IMR-90 (cell line): ENCODE measurements at places on chromosomes 3 and 15. TPM values are rescaled to one million over a fixed set of nuclear protein-coding genes. Genes with fewer than 3 reads are reported as not detected.
A peak's percentile ranks its signal among the peaks of the same experiment; 100 is the strongest.

NMB gene
- 1.3 and 1.4 TPM in 2 replicates for total RNA-seq

EIF4E3 gene
- 0.72 and 0.83 TPM in 2 replicates for total RNA-seq

TGM5 gene
- total RNA-seq = not detected in 2 replicates

XIRP1 gene
- total RNA-seq = under 0.01 TPM in 2 replicates

RTP4 gene
- not detected in 2 replicates for total RNA-seq

KIF7 gene
- total RNA-seq = 5.0 and 5.3 TPM in 2 replicates

ZPLD1 gene
- under 0.01 TPM in 2 replicates for total RNA-seq

DNA sequence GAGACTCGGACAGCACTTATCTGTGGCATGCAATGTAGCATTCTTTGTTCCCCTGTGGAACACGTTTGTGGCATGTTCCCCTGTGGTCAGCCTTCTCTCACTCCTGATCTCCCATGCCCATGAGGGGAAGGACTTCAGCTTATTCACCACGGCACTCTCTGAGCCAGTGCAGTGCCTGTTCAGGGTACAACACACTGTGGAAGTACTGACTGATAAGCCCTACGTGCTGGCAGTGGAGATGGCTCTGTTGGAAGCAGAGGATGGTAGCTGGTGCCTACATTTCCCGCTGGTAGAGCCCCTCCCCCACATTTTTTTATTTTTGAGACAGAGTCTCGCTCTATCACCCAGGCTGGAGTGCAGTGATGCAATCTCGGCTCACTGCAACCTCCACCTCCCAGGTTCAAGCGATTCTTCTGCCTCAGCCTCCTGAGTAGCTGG, 43.5 kb upstream of the ETV5 start:
- no peak for DNase-seq

GRCh38 chr15:58438956-58439355, 7.2 kb downstream of the LIPC start:
- DNase-seq = peak; percentile 46

DNA sequence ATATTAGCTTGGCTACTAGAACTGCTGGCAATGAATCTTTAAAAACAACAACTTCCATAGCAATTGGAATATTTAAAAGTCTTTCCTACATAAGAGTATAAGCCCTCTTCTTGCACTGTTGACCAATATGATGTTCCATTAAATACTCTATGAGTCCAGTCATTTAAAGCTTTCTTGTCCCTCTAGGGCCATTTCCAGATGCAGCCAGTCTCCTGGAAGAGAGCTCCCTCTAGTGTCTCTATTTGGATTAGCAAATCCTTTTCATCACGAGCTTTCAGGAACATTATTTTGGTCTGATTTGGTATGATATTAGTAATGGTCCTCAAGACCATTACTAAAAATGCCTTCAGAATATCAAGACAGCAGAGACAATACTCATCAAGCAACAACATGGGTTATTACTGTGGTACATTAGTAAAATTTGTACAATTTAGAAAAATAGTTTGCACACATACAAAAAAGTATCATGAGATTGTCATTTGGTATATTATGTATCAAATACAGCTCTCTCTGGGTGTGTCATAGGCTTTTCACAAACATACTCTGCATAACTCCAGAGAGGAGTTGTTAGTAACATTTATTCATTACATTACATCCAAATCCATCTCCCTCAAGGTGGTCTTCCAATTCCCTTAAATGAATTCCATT, 101.3 kb downstream of the DPH6 start:
- peak; percentile 63 for DNase-seq

DNA sequence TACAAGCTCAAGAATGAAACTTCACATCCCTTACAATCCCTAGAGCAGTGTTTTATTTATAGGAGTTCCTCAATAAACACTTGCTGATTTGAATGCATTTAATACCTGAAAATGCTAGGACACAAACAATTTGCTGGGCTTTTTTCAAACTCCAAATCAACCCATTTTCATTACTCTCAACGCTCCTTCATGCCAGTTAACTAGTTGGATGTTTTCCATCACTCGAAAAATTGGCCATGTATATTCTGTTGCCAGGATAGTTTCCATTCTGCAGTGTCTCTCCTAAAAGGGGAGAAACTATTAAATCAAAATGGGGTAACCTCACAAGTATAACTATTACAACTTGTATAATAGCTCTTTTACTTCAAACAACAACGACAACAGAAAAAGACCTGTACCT, 1.2 kb downstream of the GBE1 start:
- no peak for DNase-seq

- DNase-seq = no peak
These were observed 42.9 kb downstream of the PXYLP1 start for GRCh38 chr3:141274411-141275031.

DNA sequence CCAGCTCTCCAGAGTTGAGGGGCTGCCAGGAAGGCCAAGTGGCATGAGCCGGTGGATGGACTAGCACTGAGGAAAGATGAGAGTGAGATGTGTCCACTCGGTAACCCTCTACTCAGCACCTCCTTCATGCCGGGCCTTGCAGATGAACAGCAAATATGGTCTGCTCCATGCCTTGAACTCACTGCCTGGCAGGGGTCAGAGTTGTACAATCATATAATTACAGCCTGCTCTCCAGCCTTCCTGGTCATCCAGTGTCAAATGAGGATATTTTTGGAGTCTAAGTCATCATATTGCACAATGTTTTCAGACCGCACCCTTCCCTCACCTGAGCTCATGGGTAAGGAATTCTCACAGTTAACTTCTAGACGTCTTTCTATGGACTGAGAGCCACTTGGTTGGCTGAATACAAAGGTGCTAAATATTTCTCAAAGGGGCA, 4.9 kb downstream of the MGLL start:
- peak; percentile 84 for DNase-seq

DNA sequence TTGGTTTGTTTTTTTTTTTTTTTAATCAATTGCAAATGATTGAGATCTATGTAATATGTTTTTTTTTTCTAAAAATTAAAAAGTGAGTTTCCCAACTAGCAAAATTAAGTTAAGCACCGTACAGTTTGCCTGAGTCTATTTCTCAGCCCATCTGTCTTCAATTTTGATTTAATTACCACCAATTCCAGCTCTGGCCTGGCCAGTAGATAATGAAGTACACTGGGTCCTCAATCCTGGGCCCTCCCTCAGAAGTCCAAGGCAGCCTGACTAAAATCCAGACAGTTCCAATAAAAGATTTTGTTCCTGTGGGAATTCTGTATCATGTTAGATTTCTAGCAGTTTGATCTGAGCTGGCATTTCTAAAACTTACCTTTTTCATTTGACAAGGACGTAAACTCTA, 887.2 kb downstream of the NAALADL2 start:
- no peak for DNase-seq

GRCh38 chr3:4736284-4736861, 242.9 kb upstream of the BHLHE40 start:
- peak; percentile 50 for DNase-seq

DNA sequence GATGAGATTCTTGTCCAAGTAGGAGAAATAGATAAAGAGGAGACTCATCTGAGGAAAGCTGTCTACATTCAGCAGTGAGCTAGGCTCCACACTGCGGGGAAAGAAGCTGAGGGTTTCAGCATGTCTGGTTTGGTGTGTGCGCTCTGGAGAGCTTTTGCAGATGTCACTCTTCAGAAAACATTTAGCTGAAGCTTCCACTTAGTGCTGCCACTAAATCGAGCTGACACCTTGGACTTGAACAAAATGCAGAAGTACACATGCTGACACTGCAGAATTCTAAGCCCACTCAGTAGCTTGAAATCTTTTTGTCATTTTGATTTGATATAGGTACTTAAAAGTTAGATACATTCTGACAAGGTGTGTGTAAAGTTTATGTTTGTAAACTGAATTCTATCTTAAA, 32.3 kb upstream of the CRTC3 start:
- DNase-seq = no peak

DNA sequence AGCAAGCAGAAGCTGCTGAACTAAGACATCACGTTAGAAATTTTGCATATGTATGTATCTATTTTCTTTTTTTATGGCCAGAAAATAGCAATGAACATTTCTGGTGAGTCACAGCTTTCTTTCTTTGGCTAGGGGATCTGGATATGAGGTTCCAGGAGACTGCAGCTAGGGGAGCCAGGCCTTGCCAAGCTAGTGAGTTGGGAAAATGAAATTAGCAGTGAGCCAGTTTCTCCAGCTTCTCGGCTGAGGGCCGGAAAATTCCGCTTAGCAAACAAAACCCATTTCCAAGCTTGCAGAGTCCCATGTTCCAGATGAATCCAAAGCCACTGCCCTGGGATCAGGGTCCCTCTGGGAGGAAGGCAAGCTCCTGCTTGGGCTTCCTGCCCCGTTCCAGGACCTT, 137.6 kb downstream of the SRGAP3 start:
- peak; percentile 0 for DNase-seq

DNA sequence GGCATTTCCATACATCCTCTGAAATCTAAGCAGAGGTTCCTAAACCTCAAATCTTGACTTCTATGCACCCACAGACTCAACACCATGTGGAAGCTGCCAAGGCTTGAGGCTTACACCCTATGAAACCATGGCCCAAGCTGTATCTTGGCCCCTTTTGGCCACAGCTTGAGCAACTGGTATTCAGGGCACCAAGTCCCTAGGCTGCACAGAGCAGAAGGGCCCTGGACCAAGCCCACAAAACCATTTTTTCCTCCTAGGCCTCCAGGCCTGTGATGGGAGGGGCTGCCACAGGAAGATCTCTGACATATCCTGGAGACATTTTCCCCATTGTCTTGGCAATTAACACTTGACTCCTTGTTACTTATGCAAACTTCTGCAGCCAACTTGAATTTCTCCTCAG, 54.4 kb upstream of the IL12A start:
- no peak for DNase-seq
